Fibroblast of skin of scalp (primary cell): ENCODE measurements at places on chromosomes 4 and X.
A peak's percentile ranks its signal among the peaks of the same experiment; 100 is the strongest.

GRCh38 chr4:160038615-160039014 lies 935.7 kb downstream of the RAPGEF2 start:
- DNase-seq = peak; percentile 29

DNA sequence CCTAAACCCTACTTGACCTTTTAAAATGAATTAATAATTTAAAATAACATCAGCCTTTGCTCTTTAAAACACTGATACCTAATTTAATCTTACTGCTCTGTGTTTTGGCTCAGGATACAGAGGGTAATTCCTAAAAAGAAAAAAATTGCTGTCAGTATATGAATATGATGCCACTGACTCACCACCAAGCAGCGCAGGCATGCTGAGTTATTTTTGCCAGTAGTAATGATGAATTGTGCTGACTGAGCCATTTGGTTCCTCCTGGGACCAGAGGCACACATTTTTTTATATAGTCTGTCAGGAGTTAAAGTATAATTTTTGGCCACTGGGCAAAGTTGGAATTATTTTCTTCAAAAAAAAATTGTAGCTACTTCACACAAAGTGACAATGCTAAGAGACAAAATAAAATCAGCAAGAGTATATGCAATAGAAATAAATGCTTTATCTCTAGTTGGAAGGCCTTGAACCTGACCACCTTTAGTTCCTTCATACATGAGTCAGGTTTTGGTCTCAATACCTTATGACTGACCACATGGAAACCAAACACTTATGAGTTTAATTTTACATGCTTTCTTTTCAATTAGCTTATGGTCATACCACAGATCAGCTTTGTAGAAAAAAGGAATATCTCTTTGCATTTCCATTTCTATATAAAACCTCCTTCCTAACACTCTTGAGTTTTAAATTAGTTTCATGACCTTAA lies 115.1 kb downstream of the PPP3CA start:
- DNase-seq = peak; percentile 94

- DNase-seq = peak; percentile 4
Observed at GRCh38 chr4:74619931-74620702, 174.2 kb downstream of the BTC start.

- DNase-seq = no peak
Observed at GRCh38 chrX:11663875-11664210, 1.9 kb downstream of the ARHGAP6 start.

GRCh38 chr4:81257816-81258215 lies 42.8 kb upstream of the PRKG2 start:
- DNase-seq = no peak

GRCh38 chr4:71494539-71494938 lies 155.7 kb downstream of the SLC4A4 start:
- no peak for DNase-seq

DNA sequence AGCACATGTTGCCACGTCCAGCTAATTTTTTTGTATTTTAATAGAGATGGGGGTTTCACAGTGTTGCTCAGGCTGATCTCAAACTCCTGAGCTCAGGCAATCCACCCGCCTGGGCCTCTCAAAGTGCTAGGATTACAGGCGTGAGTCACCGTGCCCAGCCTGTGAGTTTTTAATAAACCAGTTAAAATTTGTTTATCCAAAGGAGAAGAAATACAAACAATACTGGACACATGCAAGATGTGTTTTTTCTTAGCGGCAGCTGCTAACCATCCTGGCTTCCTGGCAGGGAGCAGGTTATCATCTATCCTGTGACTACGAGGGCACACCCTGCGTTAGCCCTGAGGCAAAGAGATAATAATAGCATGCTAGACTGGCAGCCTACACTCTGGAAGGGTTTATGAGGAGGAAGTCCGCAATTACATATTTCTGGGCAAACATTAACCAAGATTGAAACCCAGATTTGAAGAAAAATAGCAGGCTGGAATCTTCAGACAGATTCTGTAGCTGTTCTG lies 191.4 kb downstream of the SPRY1 start:
- peak; percentile 46 for DNase-seq

GRCh38 chr4:89422441-89422990 lies 114.9 kb upstream of the GPRIN3 start:
- no peak for DNase-seq

DNA sequence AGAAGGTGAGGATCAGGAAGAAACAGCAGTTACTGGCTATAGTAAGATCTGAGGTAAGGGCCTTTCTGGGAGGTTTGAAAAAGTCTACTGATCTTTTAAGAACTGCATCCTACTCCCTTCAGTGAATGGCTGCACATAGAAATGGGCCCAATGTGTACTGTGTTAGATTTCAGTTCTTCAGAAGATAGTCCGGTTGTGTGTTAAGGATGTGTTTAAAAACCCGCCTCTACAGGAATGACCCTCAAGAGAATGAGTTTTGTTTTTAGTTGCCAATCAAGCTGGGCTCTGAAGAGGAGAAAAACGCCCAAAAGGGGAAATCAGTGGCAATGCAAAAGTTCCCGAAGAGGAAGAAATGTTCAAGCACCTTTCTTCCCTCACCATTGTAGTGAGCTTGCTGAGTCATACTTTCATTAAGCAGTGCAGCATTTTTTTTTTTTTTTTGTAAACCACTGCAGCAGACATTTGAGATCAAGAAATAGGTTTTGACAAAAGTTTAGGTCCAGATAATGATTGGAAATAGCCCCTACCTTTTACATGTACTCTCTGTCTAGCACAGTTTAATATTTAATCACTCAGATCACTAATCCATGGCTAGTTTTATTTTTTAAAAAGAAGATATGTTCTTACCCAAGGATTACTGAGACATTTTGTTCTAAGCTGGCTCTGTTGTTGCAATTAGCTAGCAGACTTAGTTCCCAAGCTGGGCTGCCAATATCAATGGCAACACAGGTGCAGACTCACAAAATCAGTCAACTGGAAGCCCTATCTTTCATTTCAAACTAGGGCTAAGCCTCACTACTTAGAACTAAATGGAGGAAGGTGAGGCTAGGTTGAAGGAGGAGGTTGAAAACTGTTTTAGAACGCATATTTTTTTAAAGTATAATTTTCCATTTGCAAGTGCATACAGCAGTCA lies 7.0 kb upstream of the TRPC5OS start:
- DNase-seq = no peak

DNA sequence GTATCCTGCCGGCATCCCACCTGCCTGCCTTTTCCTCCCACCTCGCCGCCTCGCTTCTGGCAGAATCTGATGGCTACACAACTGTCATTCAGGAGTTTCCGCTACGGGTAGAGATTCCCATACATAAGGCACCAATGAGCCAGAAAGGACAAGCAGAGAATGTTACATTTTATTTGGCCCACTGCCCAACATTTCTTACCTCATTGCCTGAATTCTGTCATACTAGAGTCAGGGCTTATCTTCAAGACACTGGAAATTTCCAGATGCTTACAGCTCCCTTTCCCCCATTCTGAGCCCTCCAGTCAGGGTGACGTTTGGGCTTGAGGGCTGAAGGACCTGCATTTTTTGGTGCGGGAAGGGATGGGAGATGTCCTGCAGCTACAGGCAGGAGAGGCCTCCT lies 113.0 kb downstream of the NHS start:
- DNase-seq = no peak

GRCh38 chrX:103517246-103517645 lies 2.0 kb downstream of the RAB40A start:
- peak; percentile 57 for DNase-seq

- no peak for DNase-seq
Observed at GRCh38 chrX:16646366-16647138, 3.4 kb upstream of the S100G start.

GRCh38 chr4:2337131-2337723 lies 75.3 kb upstream of the MXD4 start:
- DNase-seq = no peak

GRCh38 chrX:105167233-105167632 lies 53.3 kb downstream of the TEX13A start:
- peak; percentile 0 for DNase-seq

DNA sequence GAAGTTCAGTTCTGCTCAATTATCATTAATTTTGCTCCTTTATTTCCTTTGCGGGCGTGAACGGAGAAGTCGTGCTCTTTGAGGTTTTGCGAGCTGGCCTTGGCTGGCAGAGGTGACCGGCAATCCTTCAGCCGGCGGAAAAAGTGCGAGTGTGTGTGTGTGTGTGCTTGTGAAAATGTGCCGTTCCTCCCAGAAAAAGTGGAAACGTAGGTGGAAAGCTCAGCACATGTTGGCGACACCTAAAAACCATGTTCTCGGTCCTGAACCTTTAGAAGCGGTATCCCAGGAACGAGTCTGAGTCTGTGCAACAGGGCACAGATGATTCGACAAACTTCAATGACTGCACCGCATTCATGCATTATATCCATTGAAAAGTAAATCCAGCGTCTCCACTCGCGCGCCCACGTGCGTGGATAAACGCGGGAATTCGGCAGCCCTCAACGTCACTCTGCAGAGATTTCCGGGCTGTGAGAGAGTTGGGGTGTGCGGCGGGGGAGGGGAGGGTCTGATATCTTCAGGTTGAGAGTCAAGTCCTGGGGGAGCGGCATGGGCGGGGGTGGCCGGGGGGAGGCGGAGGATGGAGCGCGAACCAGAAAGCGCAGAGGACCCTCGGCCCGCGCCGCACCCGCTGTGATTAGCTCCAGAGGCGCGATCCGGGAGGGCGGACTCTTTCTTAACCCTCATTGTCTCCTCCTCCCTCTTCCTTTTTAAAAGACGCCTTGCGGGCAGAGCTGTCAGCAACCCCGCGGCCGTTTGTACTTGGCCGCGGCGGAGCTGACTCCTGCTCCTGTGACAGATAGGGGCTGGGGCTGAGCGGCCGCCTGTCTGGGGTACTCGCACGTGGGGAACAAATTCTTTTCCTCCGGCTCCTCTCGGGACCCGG lies at the start of gene SHISA3:
TSS of gene SHISA3 (plus strand) at position 737 of the 883 bp plus-strand sequence. CDS start 569 bp downstream, outside the sequence.
- DNase-seq = peak; percentile 29
